Kidney (tissue), 22 donors: ENCODE measurements at places on chromosomes 3 and 15. TPM values are rescaled to one million over a fixed set of nuclear protein-coding genes. Genes with fewer than 3 reads are reported as not detected.

Gene CORO2B
- total RNA-seq, result 7.9 TPM

Gene GOLGA8R
- 6.3 TPM for total RNA-seq

Gene CAMP
- total RNA-seq, result not detected

DNA sequence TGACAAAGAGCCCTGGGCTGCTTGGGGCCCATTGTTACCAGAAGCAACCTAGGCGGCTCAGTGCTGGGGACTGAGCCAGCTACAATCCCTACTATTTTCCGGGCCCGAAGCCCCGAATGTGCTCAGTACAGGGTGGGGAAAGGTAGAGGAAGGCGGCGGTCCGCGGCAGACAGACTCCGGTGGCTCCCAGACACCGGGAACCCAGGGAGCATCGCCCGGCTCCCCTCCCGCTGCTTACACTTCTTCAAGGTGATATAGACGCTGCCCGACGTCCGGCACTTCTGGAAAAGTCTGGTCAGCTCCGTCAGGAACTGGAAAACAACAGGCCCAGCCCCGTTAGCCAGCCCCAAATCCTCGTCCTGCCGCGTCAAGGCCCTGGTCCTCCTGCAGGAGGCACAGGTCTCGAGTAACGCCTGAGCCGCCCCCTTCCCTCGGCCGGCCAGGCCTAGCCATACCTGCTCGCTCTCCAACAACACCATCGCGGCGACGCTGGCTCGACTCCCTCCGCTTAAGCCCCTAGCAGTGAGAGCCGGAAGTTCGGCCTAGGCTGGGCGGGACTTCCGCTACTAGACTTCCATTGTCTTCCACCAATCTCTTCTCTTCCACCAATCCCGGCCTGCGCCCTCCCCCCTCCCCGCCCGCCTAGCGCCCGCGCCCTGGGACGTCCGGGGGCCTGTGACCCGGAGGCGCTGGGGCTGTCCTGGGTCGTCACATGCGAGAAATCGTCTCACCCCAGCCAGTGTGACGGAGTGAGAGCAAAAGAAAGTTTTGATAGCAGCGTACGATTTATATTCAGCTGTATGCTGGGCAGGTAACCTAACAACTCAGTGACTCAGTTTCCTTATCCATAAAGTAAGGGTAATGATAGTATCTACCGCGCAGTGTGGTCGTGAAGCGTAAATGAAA is at the start of gene SRP14:
Gene SRP14 (minus strand): TSS at position 544 of the 906 bp plus-strand sequence. CDS start 65 bp downstream, at position 479.
- H3K27me3 ChIP-seq, result no peaks in the 10 kb centered on the region
- H3K27ac ChIP-seq, result peak within 1 kb of the TSS; percentile 97
- peak; percentile 96 for DNase-seq
- H3K4me1 ChIP-seq, result peaks cover 13% of the 10 kb centered on the region

- no peaks in the 10 kb centered on the region for H3K27me3 ChIP-seq
- DNase-seq, result no peak
- H3K4me1 ChIP-seq, result no peaks in the 10 kb centered on the region
- no peaks in the 10 kb centered on the region for H3K36me3 ChIP-seq
- H3K27ac ChIP-seq, result no peak overlapping the region
- no peak overlapping the region for H3K4me3 ChIP-seq
These were observed 39.5 kb upstream of the PRR23E start for GRCh38 chr3:127153506-127153815.

DNA sequence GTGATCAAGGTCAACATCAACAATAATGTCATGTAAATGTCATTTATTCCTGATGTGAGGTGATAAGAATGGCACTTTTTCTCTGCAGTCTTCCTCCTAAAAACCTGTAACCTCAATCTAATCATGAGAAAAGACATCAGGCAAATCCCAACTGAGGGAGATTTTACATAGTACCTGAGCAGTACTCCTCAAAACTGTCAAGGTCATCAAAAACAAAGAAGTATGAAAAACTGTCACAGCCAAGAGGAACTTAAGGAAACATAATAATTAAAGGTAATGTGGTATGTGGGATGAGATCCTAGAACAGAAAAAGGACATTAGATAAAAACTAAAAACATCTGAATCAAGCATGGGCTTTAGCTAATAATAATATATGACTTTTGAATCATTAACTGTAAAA is 140.9 kb upstream of the GRM7 start:
- H3K36me3 ChIP-seq, result no peaks in the 10 kb centered on the region
- H3K27me3 ChIP-seq, result no peaks in the 10 kb centered on the region
- DNase-seq, result no peak
- no peak overlapping the region for H3K4me3 ChIP-seq
- no peak overlapping the region for H3K27ac ChIP-seq
- H3K4me1 ChIP-seq, result no peaks in the 10 kb centered on the region

GRCh38 chr15:79060175-79060574 is 30.4 kb downstream of the RASGRF1 start:
- H3K4me3 ChIP-seq, result no peak overlapping the region
- no peaks in the 10 kb centered on the region for H3K27me3 ChIP-seq
- no peak for DNase-seq
- no peaks in the 10 kb centered on the region for H3K4me1 ChIP-seq

GRCh38 chr15:39896846-39897245 is 23.2 kb downstream of the GPR176 start:
- H3K4me3 ChIP-seq, result no peak overlapping the region
- no peaks in the 10 kb centered on the region for H3K27me3 ChIP-seq
- no peak for DNase-seq
- H3K36me3 ChIP-seq, result no peaks in the 10 kb centered on the region
- no peak overlapping the region for H3K27ac ChIP-seq

- no peaks in the 10 kb centered on the region for H3K27me3 ChIP-seq
- H3K36me3 ChIP-seq, result no peaks in the 10 kb centered on the region
- H3K27ac ChIP-seq, result no peak overlapping the region
- no peaks in the 10 kb centered on the region for H3K4me1 ChIP-seq
- no peak overlapping the region for H3K4me3 ChIP-seq
These were observed 42.7 kb upstream of the B3GNT5 start for GRCh38 chr3:183210341-183210740.

DNA sequence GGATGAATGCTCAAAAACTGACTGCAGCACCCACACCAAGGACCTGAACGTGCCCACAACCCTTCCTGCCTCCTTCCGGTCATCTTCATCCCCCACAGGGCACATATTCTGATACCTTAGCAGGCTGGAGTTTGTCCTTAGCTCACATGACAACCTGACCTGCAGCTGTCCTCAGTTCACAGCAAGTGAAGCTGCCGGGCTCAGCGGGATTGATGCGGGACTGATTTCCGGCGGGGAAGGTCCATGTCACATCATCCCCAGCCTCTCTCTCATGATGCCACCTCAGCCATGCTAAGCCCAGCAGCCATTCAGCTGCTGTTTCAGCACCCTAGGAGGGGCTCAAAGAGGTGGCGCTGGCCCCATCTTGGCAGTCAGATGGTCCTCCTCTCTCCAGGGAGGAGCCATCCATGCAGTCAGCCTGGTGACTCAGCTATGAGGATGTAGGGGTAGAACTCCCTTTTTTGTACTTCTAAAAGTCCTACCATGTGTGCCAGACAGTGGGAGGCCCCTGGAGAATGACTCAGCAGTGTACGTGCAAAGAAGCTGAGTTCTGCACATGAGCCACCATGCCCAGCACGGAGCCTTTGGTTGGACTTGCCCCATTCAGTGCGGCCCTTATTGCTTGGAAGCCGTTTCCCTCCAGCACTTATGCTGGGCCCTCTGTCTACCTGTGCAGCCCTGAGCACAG is 9.5 kb downstream of the CA12 start:
- no peak for DNase-seq
- no peak overlapping the region for H3K4me3 ChIP-seq
- no peaks in the 10 kb centered on the region for H3K27me3 ChIP-seq
- no peaks in the 10 kb centered on the region for H3K36me3 ChIP-seq

DNA sequence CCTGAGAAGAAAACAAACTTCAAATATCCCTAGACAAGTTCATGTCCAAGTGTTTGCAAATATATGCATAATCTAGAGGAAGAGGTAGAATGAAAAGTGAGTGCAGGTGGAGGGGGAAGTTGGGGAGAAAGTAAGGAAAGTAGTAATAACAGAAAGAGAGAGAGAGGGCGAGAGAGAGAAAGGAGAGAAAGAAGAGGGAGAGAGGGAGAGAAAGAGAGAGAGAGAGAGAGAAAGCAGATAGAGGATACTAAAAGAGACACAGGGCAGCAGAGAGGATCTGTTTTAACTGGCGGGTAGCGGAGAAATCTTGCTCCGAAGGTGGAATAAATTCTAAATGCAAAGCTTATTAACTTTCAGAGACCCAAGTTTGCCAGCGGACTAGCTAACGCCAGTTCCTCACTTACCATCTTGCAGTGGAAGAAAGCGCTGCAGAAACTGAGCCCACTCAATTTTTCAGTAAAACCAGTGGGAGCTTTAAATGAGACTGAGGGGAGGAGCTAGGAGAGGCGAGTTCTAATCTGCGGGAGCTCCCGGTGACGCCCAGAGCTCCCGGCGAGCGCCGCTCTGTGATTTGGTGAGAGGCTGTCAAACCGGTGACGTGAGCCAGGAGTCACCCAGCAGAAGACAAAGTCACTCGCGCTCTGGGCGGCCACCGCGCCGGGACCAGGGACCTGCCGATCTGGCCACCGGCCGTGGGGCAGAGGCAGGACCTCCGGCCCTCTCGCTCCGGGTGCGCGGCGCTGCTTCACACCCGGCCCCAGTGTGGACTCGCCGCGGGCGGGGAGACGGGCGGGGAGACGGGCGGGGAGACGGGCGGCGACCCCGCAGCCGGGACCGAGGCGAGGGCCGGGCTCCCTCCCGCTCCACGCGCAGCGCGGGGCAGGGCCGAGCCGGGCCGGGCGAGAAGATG is at the start of gene GMNC:
Gene GMNC (minus strand): TSS at position 486 of the 910 bp plus-strand sequence. CDS start 79 bp downstream, at position 407.
- peak within 1 kb of the TSS; percentile 77 for H3K4me3 ChIP-seq
- peak within 1 kb of the TSS; percentile 1 for H3K27ac ChIP-seq
- H3K4me1 ChIP-seq, result no peaks in the 10 kb centered on the region
- H3K27me3 ChIP-seq, result no peaks in the 10 kb centered on the region
- DNase-seq, result peak; percentile 78
- no peaks in the 10 kb centered on the region for H3K36me3 ChIP-seq

GRCh38 chr15:48896869-48897814 is 19.2 kb downstream of the EID1 start:
- peak overlapping the region; percentile 45 for H3K4me3 ChIP-seq
- no peak for DNase-seq
- H3K27me3 ChIP-seq, result no peaks in the 10 kb centered on the region
- peaks cover 3% of the 10 kb centered on the region for H3K4me1 ChIP-seq

DNA sequence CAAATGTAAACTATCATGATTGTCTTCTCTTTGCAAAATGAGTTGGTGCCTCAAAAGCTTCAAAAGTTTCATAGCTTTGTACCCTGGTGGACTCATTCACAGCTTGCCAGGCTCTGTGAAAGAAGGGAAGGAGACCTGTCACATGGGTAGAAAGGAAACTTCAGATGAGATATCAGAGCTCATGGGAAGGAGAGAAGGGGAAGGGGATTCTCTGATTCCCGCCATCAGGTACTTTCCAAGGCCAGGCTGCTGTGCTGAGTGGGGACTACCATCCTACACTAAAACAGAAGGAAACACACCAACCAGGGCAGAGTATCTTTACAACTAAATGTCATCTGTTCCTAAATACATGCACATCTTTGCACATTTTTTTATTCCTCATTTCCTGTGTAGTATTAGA is 9.2 kb downstream of the ILDR1 start:
- H3K27me3 ChIP-seq, result no peaks in the 10 kb centered on the region
- H3K27ac ChIP-seq, result no peak overlapping the region
- DNase-seq, result no peak
- H3K4me3 ChIP-seq, result no peak overlapping the region

DNA sequence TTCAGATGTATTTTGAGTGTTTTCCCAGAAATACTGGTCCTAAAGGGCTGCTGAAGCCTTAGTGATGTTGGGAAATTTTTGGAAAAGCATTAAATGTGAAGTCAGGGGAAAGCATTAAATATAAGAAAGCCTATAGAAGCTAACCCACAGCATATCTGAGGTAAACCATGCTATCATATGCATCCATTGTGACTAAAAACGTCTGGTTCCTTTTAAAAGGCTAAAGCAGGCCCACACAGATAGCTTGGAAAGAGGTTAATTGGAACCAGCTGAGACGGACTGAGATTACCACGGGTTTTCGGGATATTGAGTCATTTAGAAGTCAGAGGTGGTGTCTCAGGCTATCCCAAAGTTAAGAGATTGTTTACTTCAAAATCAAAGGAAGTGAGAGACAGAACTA is 78.2 kb downstream of the CYP19A1 start:
- no peaks in the 10 kb centered on the region for H3K4me1 ChIP-seq
- H3K27ac ChIP-seq, result no peak overlapping the region
- DNase-seq, result no peak

DNA sequence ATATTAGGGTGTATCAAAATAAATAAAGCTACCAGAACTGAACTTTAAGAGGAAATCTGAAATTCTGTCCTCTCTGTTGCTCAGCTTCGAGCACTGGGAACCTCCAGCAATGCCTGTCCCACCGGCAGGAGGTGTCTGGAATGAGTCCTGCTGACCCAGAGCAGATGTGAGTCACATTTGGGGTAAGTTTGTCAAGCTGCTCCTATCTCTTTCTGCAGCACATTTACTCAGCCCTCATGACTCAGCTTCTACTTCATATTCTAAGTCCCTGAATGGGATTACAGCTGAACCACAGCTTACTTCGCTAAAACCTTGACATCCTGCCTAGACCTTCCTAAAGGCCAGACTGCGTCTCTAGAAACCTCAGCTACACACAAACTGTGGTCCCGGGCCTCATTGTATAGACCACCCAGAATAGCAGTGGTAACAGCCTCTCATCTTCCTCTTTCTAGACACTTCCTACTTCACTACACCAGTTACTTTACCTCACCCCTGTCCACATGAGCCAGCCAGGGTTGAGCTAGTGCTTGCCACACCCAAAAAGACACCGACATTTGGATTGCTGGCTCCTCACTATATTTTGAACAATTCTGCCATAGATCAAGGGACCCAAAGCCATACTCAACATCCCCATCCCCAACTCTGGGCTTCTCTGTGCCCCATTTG is 109.6 kb upstream of the TMCO5A start:
- H3K27me3 ChIP-seq, result no peaks in the 10 kb centered on the region
- H3K36me3 ChIP-seq, result no peaks in the 10 kb centered on the region
- no peak overlapping the region for H3K4me3 ChIP-seq
- H3K4me1 ChIP-seq, result no peaks in the 10 kb centered on the region
- DNase-seq, result no peak
- no peak overlapping the region for H3K27ac ChIP-seq

DNA sequence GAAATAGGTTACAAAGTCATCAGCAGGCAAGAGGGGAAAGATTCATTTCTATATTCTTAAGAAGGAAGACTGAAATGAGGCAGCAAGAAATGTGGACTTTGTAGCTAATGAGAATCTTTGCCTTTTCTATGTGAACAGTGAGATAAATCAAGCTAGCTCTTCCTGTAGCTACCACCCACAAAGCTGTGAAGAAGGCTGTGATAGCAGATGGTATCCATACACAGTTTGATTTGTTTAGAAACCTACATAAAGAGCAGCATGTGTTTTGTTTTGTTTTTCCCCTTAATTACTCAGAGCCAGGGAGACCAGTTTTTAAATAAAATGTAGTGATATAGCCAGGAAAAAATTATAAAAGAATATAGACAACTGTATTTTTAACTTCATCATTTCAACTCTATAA is 45.5 kb downstream of the TEX9 start:
- no peak for DNase-seq
- H3K4me1 ChIP-seq, result no peaks in the 10 kb centered on the region
- no peak overlapping the region for H3K27ac ChIP-seq
- no peak overlapping the region for H3K4me3 ChIP-seq
- no peaks in the 10 kb centered on the region for H3K27me3 ChIP-seq
